ENCODE measurements at places on chromosomes 7 and 10.
A peak's percentile ranks its signal among the peaks of the same experiment; 100 is the strongest.

DNA sequence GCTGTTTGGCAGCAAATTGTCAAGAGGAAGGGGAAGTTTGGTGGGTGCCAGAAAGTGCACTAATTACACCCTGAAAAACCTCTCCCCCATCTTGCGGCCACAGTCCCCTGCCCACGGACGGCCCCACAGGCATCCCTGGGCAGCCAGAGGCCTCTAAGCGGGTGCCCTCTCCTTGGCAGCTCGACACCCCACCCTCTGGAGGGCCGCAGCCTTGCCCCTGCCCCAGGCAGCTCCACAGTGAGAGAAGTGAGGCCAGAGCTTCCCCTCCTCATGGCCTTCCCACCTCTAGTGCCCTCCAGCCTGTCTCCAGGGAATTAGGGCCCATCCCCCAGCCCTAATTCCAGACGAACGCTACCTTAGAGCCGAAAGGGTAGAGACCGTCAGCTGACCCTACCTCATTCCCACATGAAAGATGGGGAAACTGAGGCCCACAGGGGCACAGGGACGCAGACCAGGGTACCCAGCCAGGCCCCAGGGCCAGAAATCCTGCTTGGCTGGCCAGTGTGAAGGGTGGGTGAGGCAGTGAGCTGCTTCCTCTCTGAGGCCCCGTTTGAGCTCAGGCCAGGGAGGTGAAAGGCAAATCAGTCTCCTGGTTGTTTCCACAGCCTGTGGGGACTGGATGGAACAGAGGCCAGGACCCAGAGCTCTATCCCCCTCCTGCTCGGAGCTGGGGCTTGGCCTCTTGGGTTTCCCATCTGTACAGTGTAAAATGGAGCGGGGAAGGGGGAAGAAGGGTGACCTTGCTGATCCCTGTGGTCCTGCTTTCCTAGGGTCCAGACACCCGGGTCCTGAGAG, 10.0 kb downstream of the ZCCHC24 start:
- no peak for DNase-seq

DNA sequence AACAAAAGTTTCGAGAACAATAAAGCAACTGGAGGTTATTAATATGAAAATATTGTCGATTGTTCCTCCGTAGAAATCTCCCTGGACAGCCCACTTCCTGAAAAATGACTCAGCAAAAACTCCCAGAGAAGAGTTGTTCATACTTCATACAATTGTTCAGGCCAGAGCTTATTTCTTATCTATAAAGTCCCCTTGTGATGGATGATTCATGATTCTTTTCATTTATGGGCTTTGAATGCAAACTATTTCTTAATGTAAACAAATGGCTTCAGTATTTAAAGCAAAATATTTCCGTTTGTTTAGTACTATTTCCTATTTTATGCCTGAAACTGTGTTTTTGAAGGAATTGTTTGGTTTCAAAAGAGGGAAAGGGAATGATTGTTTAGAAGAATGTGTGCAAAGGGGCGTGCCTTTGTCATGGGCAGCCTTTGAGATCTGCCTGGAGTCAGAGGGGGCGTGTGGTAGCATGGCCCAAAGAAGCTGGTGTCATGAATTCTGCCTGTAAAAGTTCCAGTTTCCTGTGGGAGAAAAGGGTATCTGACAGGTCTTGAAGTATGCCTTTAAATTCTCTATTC, 26.2 kb upstream of the EXOC6 start:
- no peak for DNase-seq

GRCh38 chr7:1320616-1321240, 88.1 kb downstream of the UNCX start:
- DNase-seq, result no peak

GRCh38 chr7:33876596-33877274, 28.6 kb upstream of the BMPER start:
- no peak for DNase-seq

DNA sequence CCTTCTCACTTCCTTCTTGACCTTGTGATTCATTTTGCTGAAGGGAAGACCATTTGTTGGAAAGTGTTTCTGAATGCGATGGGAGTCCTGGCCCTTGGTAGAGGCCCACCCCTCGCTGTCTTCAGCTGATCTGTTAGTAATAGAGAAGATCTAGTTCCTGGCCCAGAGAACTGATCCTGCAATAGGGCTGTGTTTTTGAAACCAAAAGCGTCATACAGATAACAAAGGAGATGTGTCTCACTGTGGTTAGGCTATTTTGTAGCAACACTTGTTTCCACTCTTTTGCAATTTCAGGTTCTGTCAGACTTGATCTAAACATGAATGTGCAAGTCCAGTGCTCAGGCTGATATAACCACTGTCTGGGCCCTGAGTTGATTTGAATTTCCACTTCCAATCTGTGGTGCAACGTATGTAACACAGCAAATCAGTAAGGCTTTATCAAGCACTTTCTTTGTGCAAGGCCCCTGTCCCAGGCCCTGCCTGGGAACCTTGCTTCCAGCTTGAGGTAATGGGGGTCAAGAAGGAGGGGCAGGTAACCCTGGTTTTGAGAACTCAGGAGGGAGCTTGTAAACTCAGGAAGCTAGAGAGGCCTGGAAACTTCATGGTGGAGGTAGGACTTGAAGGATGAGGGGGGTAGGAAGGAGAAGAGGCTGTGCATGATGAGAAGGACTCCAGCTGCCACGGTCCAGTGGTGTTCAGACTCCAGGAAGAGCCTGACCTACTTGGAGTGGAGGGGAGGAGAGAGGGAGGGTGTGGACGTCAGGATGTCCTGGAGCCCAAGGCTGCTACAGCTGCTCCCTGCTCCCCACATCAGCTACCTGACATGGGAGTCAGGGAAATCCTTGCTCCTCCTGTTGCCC, 42.2 kb upstream of the SRGN start:
- DNase-seq, result no peak

DNA sequence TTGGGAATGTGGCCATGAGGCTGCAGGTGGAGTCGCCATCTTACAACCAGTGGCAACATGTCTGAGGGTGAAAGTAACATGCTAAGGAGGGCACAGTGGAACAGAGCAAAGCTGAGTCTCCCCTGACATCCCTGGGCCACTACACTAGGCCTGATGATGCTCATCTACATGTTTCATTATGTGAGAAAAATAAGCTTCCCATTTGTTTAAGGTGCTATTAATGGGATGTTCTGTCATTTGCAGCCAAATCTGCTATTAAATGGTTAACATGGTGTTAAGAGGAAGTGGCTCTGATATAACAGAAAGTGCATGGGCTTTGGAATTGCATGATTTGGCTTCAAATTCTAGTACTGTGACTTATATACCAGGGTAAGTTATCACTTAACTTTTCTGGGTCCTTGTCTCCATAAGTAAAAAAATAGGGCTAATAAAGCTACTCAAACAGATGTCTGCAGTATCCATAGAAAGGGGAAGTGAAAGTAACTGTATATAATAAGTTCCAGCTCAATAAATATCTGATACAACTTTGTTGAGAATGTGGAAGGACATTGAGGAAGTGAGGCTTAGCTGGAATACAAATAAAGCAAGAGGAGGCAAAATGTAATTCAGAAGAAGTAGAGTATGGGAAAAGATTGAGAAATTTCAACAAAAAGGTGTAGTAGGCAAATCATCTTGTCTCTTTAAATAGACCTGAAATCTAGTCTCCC, 158.9 kb downstream of the RTKN2 start:
- no peak for DNase-seq

GRCh38 chr10:32241946-32242345, 105.0 kb downstream of the EPC1 start:
- no peak for DNase-seq

DNA sequence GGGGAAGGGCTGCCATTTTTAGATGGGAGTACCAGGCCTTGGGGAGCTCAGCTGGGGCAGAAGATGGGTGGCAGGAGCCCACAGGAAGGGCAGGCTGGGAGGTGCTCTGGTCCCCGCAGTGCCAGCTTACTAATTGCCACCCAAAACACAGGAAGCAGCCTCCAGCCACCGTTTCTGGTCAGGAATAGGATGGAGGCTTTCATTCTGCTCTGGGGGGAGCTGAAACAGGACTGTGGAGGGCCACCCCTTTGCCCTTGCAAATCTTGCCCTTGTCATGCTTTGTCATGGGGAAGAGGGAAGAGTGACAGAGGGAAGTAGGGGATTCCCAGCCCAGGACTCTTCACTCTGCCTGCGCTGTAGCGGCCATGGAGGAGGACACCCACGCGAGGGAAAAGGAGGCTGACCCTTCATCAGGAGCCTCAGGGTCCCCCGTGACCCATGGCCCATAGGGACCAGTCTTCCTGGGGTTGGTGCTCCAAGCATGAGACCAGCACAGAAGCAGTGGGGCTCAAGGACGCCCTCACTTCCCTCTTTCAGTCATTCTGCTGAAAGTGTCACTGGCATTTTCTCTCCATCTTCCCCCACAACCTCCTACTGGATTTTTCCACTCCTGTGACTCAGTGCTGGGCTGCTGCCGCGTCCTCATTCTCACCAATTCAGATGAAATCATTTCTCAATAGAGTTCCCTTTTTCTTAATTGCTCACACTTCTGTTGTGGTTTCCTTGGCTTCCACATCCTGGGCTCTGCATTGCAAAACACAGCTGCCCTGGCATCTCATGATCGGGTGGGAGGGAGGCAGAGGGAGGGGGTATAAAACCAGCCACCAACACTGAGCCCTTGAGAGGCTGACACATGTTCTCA, 61.9 kb downstream of the MKI67 start:
- DNase-seq, result no peak

DNA sequence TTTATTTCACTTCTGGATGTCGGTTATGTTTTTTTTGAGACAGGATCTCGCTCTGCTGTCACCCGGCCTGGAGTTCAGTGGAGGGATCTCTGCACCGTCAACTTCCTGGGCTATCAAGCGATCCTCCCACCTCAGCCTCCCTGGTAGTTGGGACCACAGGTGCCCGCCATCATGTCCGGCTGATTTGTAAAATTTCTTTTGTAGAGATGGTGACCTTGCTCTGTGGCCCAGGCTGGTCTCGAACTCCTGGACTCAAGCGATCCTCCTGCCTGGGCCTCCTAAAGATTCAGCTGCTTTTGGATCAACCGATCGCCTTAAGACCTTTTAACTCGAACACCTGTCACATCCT, 606 bp upstream of the RABGEF1 start:
- DNase-seq, result no peak

- no peak for DNase-seq
Observed at GRCh38 chr7:107691716-107692115, 31.1 kb downstream of the SLC26A4 start.

- peak; percentile 72 for DNase-seq
Observed at GRCh38 chr7:76294344-76295024, 8.0 kb upstream of the HSPB1 start.

DNA sequence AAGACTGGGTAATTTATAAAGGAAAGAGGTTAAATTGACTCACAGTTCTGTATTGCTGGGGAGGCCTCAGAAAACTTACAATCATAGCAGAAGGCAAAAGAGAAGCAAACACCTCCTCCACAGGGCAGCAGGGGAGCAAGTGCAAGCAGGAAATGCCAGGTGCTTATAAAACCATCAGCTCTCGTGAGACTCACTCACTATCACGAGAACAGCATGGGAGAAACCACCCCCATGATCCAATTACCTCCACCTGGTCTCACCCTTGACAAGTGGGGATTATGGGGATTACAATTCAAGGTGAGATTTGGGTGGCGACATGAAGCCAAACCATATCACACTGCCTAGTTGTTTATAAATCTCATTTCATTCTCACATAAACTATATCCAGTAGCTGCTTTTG, 28.0 kb upstream of the CPN1 start:
- DNase-seq, result no peak

GRCh38 chr7:149558149-149558861, 60.7 kb upstream of the ZNF746 start:
- no peak for DNase-seq

DNA sequence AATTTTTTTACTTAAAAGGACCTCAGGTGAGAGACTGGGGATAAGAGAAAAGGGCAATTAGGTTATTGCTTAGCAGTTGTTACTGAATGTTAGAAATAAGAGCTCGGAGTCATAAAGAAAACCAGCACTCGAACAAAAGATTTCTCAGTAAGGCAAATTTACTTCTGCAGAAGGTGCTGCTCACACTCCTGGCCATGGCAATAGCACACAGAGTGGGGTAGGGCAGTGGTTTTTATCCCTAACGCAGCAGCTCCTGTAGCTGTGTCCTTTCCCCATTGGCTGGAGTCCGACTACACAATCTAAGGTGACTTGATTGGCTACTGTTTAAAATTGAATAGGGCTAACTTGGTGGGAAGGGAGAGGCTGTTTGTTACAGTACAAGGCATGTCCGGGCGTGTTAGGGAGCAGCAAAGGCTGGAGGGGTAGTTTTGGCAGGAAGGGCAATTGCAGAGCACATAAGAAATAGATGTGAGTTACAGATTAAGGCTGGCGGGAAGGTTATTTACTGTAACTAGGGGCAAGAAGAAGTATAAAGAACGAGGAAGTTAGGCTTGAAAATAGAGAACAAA, 112.1 kb downstream of the AKR1D1 start:
- DNase-seq, result no peak

DNA sequence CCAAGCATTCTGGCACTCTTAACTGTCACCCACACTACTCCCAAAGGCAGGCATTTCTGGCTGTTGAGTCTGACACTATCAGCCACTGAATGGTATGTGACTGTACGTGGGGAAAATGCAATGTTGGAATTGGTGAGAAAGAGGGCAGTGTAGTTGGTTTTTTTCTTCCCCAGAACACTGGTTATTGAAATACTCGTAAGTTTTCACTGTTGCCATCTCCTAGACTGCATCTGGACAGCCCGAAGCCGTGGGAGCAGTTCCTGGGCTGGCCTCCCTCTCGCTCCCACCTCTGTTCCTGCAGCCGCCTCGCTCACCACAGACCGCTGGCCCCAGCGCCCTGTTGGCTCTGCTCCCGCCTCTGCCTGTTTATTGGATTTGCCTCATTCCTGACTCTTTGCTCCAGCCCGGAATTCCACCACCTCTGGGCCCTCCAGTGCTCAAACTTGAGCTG, 5.7 kb downstream of the PLCE1 start:
- DNase-seq, result no peak

DNA sequence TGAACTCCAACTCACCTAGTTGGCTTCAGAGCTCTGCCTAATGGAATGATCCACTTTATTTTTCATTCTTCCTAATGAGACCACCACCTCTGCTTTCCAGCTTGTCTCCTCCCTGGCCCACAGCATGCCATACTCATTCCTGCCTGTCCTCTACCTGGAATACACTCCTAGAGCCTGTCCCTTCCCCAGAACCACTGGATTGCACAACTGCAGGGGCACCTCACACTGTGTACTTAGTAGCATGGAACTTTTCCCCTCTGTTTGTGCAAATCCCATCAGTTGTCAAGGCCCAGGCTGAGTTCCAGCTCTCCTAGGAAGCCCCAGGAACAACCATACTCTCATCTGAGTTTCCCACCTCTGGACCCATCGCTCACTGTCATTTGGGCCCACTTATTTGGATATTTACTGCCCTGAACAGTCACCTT, 15.6 kb downstream of the ALDH18A1 start:
- no peak for DNase-seq

GRCh38 chr10:30858499-30858898, 173.2 kb downstream of the ZNF438 start:
- no peak for DNase-seq
